Sigmoid colon (tissue), 7 donors: ENCODE measurements at places on chromosomes 2 and 18. TPM values are rescaled to one million over a fixed set of nuclear protein-coding genes. Genes with fewer than 3 reads are reported as not detected.

MAP3K19 gene
- total RNA-seq = not detected

DPYSL5 gene
- 1.4 TPM for total RNA-seq

CRYGD gene
- total RNA-seq = not detected

SP140 gene
- 2.1 TPM for total RNA-seq

APCDD1 gene
- 20.1 TPM for total RNA-seq

SLC38A11 gene
- total RNA-seq = 0.83 TPM

ANKRD36C gene
- 28.8 TPM for total RNA-seq

ELOA2 gene
- not detected for total RNA-seq

PLEKHA3 gene
- 20.7 TPM for total RNA-seq

LYG2 gene
- not detected for total RNA-seq

HEATR5B gene
- total RNA-seq = 16.6 TPM

TLX2 gene
- total RNA-seq = 2.5 TPM

TMEM247 gene
- total RNA-seq = not detected

IL1B gene
- total RNA-seq = not detected

REG3A gene
- total RNA-seq = not detected

C2orf49 gene
- total RNA-seq = 15.8 TPM

MCEE gene
- total RNA-seq = 18.8 TPM

CD226 gene
- total RNA-seq = 0.49 TPM

MBD2 gene
- total RNA-seq = 28.2 TPM

ZNF2 gene
- 2.5 TPM for total RNA-seq

PRSS56 gene
- not detected for total RNA-seq

LINC00305 gene
- not detected for total RNA-seq

LHCGR gene
- not detected for total RNA-seq

TMEM18 gene
- total RNA-seq = 18.5 TPM

RESP18 gene
- total RNA-seq = not detected

MLPH gene
- 3.5 TPM for total RNA-seq

MAT2A gene
- total RNA-seq = 152 TPM

SLC4A5 gene
- total RNA-seq = 2.1 TPM

CHST9 gene
- total RNA-seq = 1.5 TPM
